ENCODE measurements at places on chromosomes 4 and X.

- no peak for DNase-seq
These were observed 921.3 kb downstream of the NLGN4X start for GRCh38 chrX:5307416-5307815.

GRCh38 chrX:70129816-70130215 lies 3.4 kb upstream of the IGBP1 start:
- DNase-seq: no peak

GRCh38 chr4:138110815-138111214 lies 131.3 kb downstream of the SLC7A11 start:
- no peak for DNase-seq

DNA sequence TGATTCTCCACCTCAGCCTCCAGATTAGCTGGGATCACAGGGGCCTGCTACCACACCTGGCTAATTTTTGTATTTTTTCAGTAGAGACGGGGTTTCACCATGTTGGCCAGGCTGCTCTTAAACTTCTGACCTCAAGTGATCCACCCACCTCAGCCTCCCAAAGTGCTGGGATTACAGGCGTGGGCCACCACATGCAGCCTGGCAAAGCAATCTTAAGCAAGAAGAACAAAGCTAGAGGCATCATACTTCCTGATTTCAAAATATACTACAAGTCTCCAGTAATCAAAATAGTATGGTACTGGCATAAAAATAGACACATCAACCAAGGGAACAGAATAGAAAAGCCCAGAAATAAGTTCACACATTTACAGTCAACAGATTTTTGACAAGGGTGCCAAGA lies 12.8 kb upstream of the F8A1 start:
- DNase-seq: no peak

DNA sequence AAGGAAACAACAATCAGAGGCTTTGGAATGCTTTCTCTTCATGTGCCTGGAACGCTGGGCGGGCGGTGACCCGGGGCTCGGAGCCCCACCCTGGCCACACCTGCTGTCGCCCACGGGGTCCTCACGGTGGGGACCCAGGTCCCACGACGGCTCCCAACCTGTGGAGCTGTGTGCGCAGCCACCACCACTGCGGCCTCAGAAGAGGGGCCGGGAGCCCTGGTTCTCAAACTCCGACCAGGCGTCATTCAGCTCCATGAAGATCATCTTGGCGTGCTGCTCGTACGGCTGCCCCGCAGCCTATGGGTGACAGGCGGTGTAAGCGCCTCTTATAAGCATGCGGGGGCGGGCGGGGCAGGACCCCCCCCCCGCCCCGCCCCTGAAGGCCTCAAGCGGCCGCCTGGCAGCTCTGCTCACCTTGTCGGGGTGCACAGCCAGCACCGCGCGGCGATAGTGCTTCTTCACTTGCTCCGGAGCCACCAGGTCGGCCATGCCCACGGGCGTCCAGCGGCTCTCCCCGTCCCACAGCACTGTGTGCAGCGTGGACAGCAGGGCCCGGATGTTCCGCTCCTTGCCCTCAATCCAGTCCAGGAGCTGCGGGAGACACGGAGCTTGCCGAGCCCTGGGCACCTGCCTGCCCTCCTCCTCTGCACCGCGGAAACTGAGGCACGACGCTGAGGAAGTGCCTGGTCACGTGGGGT lies 23.7 kb upstream of the CPLX1 start:
- DNase-seq: no peak

DNA sequence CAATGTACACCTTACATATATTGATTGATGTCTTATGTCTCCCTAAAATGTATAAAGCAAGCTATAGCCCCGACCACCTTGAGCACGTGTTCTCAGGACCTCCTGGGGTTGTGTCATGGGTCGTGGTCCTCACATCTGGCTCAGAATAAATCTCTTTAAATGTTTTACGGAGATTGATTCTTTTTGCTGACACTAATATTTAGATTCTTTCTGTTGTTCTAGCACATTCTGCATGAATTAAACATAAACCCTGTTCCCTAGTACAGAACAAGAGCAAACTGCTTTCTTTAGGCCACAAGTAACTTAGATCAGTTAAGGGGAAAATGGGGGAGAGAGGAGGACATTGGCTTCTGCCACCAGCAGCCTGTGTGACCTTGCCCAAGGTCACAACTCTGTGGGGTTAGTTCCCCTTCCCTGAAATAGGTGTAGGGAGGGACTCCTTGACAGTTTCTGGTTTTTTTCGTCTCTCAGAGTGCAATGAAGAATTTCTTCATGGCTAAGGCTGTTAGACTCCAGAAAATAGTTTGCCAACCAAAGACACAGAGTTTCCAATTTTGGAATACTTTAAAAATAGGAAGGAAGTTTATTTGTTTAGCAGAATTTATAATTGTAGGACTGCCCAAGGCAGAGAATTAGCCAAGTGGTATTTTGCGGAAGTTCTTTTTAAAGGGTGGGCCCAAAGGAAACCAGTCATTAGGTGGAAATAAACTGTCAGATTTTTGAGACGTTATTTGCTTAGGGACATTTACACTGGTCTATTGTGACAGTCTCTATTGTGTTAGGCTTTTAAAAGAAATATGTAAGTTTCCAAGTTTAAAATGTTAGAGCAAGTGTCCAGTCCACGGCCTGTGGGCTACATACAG lies 29.4 kb downstream of the PTTG2 start:
- no peak for DNase-seq

- DNase-seq: no peak
These were observed 5.0 kb upstream of the RPS6KA3 start for GRCh38 chrX:20271730-20272129.

DNA sequence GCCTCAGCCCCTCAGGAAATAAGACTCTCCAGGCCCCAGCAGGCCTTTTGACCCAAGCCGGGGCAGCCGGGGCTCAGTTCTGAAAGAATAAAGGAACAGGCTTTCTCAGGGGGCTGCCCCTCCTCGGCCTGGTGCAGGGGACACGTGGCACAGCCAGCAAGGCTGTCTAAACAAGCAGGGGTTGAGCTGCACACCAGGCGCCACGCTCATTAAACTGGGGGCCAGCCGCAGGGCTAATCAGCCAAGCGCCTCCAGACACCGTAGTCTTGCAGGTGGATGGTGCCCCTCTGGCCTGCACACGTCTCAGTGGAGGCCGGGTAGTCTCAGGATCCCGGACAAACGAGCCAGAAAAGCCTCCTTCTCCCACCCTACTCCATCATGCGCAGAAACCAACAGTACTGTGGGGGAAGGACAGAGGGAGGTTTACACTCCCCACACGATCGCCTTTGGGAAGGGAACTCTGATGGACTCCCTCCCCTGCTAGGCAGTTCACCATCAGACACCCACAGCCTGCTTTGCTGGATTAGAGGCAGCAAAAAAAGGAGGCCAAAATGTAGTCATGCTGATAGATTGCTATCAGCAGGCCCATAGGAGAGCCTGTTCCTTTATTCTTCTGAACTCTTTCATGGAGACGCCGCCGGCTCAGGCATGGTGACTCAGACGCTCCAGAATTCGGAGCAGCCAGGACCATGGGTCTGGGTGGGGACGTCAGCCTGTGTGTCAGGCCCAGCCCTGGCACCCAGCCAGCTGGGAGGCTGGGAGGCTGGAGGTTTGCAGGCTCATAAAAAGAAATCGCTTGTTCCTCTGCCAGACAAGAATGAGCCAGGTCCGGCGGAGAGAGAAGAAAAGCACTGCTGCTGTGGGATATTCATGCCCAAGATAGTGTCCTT lies 342.4 kb downstream of the BCOR start:
- DNase-seq: no peak

GRCh38 chr4:139934708-139935195 lies 219.2 kb downstream of the MAML3 start:
- DNase-seq: no peak

GRCh38 chrX:68710870-68711576 lies 63.6 kb downstream of the STARD8 start:
- DNase-seq: no peak

DNA sequence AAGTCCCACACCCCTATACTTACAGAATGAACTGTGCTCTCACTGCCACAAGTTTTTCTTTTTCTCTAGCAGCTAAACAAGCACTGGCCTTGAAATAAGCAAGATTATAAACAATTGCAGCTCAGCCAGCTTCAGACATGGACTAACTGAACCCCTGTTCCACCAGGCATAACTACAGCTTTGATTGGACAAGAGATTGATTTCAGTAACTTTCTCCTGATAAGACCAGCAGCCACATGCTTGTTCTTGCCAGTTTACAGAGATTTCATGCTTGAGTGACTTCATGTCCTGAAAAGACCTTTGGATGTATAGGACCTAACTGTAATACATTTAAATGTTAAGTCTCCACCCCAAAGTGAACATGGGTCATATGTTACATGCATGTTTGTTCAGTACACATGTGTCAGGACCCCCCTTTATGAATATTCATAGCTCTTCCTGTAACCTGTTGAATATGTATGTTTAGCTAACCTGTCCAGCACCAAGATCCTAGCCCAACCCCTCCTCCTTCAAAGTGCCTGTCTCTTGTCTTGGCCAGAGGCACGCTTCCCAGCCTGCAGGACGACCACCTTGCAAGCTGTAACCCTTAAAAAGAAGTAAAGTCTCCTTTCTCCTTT lies 27.9 kb downstream of the ZNF275 start:
- no peak for DNase-seq

DNA sequence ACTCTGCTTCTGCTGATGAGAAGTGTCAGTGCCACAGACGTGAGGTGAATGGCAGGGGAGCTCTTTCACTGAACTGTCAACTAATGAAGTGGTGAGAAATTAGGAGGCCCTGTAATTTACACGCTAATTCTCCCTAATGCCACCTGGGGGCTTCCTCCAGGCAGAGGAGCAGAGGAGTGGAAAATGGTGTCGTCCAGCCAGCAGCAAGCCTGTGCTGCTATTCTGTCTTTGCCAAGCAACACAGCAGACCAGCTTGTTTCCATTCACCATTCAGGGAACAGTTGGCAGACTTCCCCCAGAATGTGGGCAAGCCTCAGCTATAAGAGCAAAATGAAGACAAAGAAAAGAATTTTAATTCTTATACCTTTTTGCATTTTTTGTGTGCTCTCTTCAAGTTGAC lies 245.2 kb upstream of the TET2 start:
- DNase-seq: no peak

DNA sequence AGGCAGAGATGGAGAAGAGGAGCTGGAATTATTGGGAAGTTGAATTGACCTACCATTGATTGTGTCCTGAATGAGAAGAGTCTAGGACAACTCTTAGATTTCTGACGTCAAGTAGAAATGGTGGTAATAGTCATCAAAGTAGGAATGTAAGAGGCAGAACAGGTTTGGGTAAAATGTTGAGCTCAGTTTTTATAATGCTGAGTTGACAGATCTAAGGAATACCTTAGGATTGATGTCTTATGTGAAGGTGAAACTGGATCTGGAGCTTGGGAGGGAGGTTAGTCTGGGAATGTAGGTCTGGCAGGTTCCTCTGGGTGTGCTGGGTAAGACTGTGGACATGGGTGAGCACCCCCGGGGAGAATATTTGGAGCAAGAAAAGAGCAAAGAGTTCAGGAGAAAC lies 31.9 kb downstream of the JADE1 start:
- DNase-seq: no peak

DNA sequence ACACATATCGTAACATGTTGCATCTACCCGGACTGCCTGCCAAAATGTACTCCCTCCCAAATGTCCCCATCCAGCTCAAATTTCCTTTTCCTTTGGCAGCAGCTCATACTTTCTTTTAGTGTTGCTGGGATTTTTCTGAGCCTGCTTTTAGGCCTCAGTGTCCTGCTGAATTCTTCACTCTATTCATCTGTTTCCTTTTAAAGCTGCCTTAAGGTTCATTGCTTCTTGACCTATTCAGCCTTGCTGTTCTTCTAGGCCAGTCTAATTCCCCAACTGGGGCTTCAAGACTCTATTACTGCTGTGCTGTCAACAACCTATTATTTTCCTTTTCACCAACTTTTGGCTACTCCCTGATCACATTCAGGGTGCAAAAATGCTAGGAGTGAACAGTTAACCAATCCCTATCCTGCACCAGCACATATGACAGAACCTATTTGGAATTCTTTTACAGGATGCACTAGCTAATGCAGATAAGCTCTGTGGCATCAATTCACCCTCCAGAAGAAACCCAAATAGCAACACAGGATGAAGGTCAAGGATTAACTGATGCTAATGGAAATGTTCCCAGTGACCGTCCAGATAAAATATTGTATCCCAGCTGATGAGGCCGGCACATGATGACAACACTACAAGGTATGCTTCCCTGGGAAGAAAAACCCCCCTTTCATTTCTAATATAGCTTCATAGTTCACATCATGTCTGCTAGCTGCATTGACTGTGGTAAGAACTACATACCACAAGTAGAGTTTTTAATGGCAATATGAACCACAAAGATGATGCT lies 114.7 kb upstream of the TTC29 start:
- DNase-seq: no peak

GRCh38 chr4:180380733-180381132 lies 1862.5 kb upstream of the TENM3 start:
- no peak for DNase-seq

- peak; percentile 29 for DNase-seq
These were observed 38.7 kb upstream of the SLC16A2 start for GRCh38 chrX:74382613-74383012.

- DNase-seq: no peak
These were observed 609.9 kb upstream of the CPEB2 start for GRCh38 chr4:14392378-14392777.

DNA sequence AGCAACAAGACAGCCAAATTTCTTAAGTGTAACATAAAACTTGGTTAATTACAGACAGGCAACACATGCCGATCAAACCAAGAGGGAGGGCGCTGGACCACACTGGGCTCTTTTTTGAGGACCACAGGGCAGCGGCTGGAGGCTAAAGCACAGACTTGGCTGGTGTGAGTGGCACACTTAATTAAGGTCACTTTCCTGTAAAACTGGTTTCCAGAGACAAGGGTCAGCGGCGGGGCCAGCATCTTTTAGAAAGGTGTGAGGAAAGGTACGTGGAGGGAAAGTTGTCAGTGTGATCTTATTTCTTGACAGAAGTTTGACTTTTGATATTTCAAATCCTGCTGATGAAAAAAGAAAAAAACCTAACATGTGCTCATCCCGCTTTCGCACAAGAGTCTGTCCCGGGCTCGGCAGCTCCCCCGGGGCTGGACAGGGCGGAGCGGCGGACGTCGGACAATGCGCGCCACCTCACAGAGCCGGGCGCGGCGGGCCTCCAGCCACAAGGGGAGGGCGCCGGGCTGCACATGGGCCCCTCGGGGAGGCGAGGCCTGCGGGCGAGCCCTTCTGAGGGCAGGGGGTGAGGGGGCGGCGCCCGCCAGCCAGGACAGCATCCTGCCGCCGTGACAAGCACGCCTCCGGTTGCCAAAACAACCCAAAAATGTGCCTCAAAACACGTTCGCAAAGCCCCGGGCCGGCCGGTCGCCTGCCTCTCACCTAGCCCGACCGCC lies 660 bp upstream of the HSPA4L start:
- no peak for DNase-seq

- no peak for DNase-seq
These were observed 2.6 kb downstream of the SLC25A31 start for GRCh38 chr4:127732623-127733328.

DNA sequence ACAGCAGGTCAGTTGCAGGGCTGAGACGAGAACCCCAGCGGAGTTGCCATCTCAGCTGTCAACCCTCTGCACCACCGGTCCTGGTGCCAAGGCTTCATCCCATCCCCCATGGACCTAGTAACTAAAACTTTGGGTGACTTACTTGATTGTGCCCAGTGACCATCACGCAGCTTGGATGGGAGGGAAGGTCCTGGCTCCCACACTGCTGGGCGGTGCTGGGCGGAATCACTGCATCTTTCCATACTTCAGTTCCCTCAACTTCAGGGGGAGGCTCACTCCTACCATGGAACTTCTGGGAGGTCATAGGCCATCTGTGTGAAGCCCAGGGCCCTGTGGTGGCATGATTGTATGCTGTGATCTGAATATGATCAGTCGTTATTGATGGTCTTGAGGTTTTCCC lies 26.2 kb upstream of the JAKMIP1 start:
- DNase-seq: no peak

- no peak for DNase-seq
These were observed 9.0 kb upstream of the IGFBP7 start for GRCh38 chr4:57119054-57119651.

- DNase-seq: no peak
These were observed 50.3 kb downstream of the MAML3 start for GRCh38 chr4:140103676-140104075.

Measured in T follicular helper cell (primary cell).